HT-29 (cell line): ENCODE measurements at places on chromosomes 1 and 21.

GRCh38 chr1:113073479-113073950 is 517 bp downstream of the LRIG2 start:
- DNase-seq, result peak; percentile 9

DNA sequence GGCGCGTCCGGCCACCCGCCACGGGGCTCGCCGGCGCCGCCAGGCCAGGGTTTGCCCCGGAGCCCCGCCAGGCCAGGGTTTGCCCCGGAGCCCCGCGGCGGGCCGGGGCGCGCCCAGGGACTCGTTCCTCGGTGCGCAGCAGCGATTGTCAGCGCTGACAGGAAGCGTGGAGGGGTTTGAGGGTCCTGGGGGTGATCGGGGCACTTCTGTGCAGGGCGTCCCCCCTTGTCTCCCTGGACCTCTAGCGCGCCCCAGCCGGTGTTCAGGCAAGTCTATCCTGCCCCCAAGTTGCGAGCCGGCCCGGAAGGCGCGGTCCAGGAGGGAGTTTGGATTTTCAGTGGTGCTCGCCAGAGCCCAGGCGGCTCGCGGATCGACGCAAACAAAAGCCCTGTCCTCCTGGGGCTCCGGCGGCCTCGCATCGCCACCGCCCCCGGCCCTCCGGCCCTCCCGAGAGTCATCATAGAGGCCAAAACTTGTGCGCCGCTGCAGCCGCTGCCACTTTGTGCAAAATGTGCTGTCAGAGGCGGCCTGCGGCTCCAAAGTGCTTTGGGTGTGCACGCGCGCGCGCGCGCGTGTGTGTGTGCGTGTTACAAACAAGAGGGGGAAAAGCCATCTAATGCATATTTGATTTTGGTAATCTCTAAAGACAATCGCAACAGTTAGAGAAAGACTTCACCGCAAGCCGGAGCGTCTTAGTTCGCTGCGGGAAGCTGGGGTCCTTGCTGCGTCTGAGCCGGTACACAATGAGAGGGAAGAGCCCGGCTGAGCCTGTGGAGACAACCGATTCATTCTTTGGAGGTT is 1.0 kb downstream of the ROR1 start:
- peak; percentile 55 for DNase-seq

DNA sequence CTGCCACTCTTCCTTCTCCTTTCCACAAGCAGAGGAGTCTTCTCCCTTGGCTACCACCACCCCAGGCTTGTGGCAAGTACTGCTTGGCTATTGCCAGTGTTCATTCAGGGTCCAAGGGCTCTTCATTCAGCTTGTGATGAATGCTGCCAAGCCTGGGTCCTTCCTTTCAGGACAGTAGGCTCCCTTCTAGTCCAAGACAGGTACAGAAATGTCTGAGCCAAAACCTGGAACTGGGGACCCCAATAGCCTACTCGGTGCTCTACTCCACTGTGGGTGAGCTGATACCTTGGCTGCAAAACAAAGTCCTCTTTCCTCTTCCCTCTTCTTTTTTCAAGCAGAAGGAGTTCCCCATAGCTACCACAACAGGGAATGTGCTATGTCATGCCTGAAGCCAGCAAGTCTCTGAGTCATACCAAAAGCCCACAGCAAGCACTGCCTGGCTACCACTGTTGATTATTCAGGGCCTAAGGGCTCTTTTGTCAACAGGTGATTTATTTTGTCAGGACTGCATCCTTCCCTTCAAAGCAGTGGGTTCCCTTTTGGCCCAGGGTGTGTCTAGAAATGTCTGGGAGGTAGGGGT is 268.9 kb downstream of the HHAT start:
- no peak for DNase-seq

DNA sequence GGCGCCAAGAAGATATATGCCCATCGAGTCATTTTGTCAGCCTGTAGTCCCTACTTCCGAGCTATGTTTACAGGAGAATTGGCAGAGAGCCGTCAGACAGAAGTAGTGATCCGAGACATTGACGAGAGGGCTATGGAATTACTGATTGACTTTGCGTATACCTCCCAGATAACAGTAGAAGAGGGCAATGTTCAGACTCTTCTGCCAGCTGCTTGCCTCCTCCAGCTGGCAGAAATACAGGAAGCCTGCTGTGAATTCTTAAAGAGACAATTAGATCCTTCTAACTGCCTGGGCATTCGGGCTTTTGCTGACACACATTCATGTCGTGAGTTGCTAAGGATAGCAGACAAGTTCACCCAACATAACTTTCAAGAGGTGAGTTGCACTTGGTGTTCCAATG is 19.1 kb downstream of the KLHL20 start:
- DNase-seq, result no peak

DNA sequence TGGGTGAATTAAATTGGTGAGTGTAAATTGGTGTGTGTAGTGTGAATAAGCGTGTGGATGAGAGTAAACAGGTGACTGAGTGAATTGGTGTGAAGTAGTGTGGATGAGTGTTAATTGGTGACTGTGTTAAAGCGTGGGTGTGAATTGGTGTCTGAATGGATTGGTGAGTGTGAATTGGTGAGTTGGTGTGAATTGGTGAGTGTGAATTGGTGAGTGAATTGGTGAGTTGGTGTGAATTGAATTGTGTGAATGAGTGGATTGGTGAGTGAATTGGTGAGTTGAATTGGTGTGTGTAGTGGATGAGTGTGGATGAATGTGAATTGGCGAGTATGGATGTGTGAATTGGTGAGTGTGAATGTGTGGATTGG is 8.3 kb downstream of the AURKAIP1 start:
- DNase-seq, result no peak

- peak; percentile 14 for DNase-seq
These were observed 6.6 kb downstream of the KRTAP10-8 start for GRCh38 chr21:44618504-44618903.

GRCh38 chr1:247548092-247548491 is 842 bp upstream of the GCSAML start:
- DNase-seq, result no peak

DNA sequence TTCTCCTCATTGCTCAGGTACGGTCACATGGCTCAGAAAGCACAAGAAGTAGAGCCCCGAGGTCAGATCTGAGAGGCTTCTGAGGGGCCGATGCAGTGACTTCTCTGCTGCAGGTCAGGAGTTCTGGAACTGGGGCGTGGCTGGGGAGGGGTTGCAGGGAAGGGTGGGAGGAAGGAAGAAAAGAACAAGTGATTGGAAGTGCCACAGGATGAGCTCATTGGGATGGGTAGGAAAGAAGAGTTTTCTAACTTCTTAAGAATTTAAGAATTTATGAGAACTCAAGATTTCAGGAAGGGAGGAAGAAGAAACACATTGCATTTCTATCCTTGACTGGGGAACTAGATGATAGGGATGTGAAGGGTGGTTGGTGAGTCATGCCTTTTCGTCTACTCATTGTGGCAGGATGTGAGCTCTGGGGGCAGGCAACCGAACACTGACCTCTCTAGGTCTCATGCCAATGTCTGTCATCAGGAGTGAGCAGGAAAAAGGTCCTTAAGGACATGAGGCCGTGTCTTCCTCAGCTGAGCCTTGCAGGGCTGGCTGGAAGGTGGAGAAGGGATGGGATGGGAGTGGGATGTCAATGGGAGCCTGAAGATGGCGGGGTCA is 497 bp downstream of the FCRLB start:
- no peak for DNase-seq

DNA sequence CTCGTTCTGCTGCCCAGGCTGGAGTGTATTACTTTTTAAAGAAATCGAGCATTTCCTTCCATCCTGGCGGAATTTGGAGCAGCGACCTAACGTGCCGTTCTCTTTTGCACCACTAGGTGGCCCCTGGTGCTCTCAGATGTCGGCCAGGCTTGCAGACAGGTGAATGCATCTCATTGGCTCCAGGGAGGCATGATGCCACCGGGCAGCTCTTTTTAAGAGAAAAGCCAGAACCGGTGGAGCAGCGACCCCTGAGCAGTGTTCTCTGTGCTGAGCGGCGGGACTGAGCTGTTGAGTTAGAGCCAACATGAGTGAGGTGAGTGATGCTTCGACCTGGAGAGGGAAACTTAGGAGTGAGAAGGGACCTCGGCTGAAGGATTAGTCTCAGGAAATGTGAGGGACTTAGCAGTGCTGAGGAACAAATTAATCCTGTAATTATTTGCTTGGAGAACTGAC is at the start of gene PCP4:
Gene PCP4, plus strand, starts transcription at position 241 of the 453 bp plus-strand sequence. Its CDS starts 64 bp downstream, at position 305.
- DNase-seq, result peak; percentile 45

DNA sequence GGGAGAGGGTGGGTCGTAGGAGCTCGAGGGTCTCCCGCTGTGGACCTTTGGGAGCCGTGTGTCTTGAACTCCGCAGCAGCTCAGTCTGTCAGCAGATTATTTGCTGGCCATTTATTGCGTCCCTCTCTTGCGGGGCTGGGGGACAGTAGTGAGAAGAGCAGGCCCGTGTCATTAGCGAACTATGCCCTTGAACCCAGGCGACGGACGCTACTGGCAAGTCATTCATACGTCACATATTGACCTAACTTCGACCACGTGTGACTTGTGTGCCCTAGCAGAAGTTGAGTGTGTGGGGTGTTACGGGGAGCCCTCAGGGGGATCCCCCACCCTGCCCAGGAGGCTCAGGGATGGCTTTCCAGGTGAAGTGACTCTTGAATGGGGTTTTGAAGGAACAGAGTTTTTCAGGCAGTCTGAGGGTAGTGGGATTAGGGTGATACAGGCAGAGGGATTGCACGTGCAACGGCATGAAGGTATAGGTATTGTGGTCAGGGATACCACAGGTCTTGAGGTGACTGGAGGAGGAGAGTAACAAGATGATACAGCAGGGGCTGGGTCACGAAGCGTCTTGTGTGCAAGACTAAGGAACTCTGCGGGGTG is 13.0 kb downstream of the RCC1 start:
- peak; percentile 65 for DNase-seq

- DNase-seq, result peak; percentile 86
These were observed 757 bp upstream of the SPSB1 start for GRCh38 chr1:9291914-9292360.

- DNase-seq, result no peak
These were observed 29.8 kb upstream of the IFNGR2 start for GRCh38 chr21:33373451-33373850.

DNA sequence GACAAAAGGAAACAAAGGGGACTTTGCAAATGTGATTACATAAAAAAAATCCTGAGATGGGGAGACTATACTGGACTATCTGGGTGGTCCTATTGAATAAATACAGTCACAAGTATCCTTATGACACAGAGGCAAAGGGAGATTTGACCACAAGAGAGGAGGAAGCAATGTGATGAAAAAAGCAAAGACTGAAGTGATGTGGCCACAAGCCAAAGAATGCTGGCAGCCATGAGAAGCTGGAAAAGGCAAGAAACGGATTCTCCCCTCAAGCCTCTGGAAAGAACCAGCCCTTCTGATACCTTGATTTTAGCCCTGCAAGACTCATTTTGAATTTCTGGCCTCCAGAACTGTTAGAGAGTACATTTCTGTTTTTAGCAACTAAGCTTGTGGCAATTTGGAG is 36.4 kb downstream of the OLFML2B start:
- DNase-seq, result no peak

- DNase-seq, result no peak
These were observed 173.7 kb downstream of the GABPA start for GRCh38 chr21:25908495-25908894.

GRCh38 chr1:70947835-70948234 is 99.8 kb downstream of the PTGER3 start:
- DNase-seq, result no peak

- no peak for DNase-seq
These were observed 1.3 kb downstream of the CADM3 start for GRCh38 chr1:159172614-159173291.

GRCh38 chr1:224539971-224540370 is 76.1 kb upstream of the CNIH3 start:
- DNase-seq, result no peak

DNA sequence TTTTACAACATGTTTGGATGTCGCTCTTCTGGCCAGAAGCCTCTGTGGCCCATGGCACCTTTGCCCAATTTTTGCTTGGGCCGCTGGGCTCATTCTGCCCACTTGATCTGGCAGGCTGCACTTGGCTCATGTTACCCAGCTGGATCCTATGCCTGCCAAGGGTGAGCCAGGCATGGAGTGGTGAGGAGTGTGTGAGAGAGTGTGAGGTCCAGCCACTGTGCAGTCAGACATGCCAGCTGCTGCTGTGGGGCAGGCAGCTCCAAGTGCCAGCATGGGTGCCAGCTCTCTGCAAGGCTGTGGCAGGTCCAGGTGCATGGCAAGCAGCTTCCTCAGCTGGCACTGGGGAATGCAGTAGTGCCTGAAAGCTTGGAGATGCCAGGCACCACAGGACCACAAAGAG is 71.0 kb downstream of the EBNA1BP2 start:
- DNase-seq, result no peak

DNA sequence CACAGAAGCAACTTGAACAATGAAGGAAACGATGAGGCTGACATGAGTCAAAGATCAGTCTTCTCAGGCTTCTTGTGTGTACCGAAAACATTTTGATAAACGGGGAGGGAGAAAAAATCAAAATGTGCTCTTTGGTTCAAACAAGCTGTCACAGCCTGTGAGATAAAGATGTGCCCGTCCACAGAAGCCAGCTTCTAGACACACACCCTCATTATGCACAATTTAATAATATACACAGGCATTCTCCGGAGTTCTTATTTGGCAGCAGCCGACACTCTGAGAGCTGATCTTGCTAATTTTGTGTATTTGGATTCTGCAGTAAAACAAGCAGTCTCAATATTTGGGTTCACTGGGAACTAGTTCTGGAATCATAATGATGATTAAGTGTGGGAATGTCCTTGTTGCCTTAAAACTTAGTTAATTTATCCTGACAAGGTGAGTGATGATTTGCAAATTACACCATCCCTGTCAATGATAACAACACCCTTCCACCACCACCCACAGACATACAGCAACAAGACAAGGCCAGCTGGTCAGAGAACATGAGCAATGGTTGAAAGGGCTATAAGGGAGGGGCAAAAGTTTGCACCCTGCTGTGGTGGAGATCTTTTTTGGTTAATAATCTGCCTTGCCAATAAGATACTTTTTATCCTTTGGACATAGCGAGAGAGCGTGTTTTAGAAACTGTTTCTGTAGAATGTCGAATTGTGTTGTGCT is 269.9 kb upstream of the KIAA0040 start:
- DNase-seq, result no peak

DNA sequence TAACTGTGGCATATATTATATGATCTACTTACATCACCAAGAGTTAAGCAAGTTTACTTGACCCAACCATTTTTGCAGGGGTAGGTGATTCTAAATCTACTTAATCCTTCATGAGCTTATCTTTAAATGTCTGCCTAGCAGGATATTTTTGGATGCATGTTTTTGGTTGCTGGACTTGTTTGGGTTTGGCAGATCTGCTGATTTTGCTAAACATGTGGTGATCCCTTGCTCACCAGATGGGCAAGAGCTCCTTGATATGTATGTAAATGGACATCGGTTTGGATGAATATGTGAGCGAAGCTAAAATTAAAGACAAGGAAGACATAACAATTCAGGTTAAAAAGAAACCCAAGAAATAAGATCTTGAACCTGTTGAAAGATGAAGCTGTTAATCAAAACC is 36.7 kb downstream of the FMN2 start:
- no peak for DNase-seq
